ENCODE measurements at places on chromosomes 5 and 9.

- DNase-seq: no peak
These were observed 47.7 kb downstream of the NSUN2 start for GRCh38 chr5:6585168-6585567.

GRCh38 chr5:31823472-31823871, 184.5 kb downstream of the PDZD2 start:
- no peak for DNase-seq

GRCh38 chr5:132500931-132501628, 10.5 kb upstream of the IRF1 start:
- peak; percentile 74 for DNase-seq

DNA sequence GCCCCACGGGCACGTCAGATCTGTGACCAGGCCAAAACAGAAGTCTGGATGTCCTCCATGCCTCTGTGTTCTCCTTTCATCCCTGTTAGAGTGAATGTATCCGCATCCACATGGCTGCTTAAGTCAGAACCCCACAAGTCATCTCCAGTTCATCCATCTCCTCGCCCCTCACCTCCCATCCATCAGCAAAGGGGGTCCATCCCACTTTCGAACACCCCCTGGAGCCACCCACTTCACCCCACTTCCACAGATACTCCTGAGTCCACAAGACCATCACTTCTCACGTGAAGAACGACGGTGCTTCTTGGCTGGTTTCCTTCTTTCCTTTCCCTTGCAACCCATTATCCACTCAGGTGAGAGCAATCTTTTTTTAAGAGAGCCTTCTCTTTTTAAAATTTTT, 3.5 kb upstream of the SPOCK1 start:
- no peak for DNase-seq

DNA sequence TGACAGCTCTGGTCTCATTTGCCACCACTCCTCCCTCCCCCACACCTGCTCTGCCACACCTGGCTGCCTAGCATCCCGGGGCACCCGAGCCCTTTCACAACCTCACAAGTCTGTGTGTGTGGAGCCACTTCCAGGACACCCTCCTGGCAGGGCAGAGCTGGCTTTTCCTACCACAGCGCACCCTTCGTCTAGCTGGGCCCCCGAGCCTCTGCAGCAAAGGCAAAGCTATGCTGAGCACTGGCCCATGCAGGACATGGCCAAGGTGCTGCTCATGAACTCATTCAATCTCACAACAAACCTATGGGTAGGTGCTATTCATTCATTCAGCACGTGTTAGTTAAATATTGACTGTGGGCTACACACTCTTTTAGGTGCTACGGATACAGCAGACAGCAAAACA, 43.4 kb downstream of the DUSP1 start:
- DNase-seq: no peak

GRCh38 chr5:177370488-177371119, 12.9 kb downstream of the RGS14 start:
- peak; percentile 96 for DNase-seq

GRCh38 chr9:82582693-82583092, 480.2 kb downstream of the RASEF start:
- DNase-seq: no peak

DNA sequence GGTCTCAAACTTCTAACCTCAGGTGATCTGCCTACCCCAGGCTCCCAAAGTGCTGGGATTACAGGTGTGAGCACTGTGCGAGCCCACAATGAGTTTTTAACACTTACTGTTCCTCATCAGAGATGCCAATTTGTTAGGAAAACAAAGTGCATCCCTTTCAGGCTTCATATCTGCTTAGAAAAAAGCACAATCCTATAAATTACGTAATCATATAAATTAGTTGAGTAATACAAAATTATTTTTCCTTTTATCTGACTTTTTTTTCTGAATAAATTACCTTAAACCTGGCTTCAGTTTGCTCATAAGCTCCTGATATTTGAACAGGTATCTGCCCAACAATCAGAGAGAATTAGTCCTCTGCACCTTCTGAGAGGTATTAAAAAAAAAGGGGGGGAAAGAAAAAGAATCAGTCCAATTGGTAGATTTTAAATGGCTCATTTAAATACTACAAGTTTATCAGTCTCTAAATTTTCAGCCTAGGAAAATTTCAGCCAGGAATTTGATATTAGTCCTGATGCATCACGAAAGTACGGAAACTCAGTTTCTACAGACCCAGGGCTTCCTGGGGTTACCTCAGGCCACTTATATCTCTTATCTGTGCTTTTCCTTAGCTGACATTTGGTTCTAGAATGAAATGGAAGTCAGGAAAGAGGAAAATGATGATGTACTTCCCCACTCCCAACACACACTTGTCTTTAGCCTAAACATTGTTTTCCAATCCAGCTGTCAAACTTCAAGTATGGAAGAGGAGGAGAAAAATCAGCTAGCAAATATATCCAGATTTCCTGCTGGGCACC, 26.8 kb downstream of the ITGA1 start:
- DNase-seq: no peak

DNA sequence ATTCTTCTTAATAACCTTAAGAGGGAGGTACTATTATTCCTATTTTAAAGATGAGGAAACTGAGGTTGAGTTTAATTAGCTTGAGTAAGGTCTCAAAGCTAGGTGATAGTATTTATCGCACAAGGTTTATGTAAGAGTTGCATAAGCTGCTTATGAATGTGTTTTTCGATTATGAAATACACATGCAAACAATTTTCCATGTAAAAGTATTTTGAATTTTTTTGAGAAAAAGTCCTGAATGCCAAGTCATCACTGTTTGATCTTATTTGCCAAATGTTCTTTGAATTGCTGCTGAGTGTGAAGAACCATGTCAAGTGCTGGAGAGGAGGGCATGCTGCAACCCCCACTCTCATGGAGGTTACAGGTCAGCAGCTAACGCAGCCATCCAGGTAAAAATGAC, 174.4 kb downstream of the CARTPT start:
- DNase-seq: no peak

- DNase-seq: peak; percentile 42
These were observed 51.2 kb upstream of the ZNF366 start for GRCh38 chr5:72558383-72558782.

DNA sequence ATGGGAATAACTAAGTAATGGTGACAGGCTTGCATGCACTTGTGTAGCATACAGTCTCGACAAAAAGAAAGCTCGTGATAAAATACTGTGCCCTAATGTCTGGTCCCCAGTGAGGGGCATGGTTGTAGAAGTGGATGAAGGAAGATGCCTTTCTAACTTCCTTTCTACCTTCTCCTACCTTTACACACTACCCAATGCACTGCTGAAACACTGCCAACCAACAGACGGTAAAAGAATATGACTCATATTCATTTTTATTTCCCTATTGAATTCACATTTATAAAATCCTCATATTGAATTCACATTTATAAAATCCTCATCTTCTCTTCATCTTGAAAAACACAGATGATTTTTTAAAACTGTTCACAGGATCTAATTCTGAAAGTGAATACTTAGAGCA, 223.0 kb downstream of the PJA2 start:
- no peak for DNase-seq

DNA sequence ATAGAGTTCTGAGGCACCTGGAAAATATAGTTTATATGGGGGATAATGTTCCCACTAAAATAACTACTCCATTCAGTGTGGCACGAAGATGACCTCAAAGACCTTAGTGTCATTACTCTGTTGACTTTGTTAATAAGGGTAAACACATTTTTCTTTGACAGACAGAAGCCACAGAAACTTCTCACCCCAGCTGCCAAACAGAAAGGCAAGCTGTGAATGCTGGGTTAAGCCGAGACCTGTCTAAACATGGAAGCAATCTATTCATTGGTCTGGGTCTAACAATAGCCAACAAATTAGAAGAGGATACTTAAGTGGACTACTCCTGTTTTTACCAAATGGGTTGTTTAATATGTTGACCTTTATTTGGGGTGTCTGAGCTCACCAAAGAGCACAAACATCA, 171.4 kb downstream of the TLE1 start:
- DNase-seq: peak; percentile 98

DNA sequence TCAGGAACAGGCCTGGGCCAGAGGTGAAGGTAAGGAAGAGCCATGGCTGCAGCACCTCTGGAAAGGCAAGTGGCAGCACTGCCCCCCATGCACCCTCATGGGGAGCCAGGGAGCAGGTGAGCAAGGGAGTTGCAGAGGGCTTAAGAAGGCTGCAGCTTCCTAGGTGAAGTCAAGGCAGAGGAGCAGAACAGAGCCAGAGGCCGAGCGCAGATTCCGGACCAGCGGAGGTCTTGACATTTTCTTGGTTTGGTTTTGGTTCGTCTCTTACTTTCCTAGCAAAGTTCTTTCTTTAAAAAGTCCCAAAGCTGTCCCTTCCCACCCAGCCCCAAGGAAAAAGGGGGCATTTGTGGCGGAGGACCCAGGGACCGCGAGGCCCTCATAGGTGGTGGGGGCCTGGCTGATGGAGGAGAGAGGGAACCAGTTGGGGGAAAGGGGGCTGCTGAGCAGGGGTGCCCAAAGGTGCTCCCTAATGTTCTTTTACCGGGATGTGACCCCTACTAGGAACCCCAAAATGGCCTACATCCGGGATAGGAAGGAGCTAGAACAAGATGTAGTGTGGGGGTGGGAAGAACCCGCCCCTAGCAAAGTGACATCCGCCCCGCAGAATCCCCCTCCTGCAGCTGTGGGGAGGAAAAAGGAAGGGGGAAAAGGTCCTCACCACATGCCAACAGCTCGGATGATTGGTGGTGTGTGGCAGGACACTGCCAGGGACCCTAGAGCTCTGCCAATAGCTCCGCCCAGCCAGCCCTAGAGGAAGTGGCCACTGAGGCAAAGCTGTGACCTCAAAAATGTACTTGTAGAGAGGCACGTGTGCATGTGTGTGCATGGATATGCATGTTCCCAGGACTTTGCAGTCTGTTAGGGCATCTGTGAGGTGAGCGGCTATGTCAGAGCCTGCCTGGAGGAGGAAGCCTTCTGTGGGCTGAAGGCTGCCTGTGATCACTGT, 914 bp upstream of the CD72 start:
- DNase-seq: no peak

DNA sequence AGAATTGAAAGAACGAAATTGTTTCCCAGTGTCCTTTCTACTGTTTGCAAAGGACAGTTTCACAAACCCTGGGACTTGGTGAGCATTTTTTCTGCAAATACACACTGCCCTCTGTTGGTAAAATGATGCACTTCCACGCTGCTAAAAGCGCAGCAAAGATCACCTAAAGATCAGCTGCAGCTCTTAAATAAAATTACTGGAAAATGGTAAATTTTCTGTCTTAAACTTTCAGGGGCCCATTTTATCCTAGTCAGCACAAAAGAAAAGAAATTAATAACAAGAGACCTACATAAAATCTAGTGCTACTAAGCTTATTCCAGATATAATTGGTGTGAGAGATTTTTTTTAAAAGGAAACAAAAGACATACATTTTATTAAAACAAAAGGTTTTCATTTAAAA, 566.0 kb downstream of the CAAP1 start:
- DNase-seq: peak; percentile 84

- no peak for DNase-seq
These were observed 404 bp upstream of the AFAP1L1 start for GRCh38 chr5:149271195-149271715.

DNA sequence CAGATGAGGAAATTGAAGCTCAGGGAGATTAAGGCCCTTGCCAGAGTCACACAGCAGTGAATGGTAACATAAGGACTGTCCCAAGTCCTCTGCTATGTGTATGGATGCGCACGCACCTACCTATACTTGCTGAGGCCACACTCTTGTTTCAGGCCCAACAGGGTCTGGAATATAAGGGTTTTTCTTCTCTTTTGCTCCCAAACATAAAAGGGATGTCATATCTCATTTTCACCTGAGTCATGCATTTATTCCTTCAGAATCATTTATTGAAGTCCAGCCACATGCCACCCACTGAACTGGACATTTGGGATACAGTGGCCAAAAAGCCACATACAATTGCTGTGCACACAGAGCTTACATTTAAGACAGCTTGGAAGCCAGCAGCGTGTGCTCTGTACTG, 92.0 kb downstream of the SH3TC2 start:
- DNase-seq: peak; percentile 62

DNA sequence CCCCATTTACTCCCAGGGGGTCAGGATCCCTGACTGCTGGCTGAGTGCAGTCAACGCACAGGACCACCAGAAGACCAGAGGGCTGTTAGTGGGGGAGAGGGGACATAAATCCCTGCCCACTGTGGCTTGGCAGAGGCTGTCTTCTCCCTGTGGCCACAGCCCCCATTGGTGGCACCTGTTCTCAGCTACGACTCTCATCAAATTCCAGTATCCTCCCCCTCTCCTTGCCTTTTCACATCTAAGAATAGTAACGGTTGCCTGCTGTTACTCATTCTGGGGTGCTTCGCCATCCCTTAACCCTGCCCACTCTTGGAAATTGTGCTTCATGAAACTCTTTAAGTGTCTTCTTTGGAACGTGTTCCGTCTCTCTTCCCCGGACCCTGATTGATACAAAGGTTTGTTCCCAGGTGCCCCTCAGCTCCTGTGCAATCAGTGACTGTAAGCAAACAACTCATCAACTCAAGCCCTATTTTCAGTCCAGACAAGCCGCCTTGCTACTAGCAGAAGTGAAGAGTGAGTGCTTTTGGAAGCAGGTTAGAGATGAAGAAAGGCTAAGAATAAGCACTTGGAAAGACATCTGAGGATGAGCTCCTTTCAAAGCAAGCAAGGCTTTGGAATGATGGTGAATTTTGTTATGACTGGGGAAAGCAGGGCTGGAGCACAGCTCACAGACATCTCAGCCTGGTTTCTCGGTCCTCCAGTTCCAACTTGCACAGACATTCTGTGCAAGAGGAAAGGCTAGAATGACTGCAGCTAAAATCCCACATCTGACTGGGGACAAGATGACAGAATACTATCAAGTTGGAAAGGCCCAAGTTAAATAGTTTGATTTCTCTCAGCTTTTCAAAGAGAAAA, 22.9 kb upstream of the DENND1A start:
- DNase-seq: no peak

DNA sequence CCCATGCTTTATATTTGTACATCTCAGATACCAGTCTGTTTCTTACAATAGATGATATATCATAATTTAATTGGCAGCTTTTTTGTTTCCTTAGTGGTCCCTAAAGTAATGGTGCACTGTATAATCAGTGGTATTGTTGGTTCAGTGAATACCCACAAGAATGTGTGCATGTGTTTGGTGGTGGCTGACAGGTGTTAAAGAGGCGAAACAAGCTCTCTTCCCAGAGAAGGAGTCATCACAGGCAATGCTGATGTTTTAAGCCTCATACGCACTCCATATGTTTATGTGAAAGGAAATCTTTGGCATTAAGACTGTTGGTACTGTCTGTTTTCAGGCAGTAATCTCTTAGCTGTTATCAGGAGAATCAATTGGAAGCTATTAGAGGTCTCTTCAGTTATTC, 49.2 kb upstream of the KIAA1958 start:
- DNase-seq: peak; percentile 62

Measured in NCI-H69 (cell line).